Aortic smooth muscle cell (primary cell): ENCODE measurements at places on chromosomes 7 and 10. TPM values are rescaled to one million over a fixed set of nuclear protein-coding genes. Genes with fewer than 3 reads are reported as not detected.

The MYL10 gene
- total RNA-seq: not detected in 2 replicates

The UCN3 gene
- not detected in 2 replicates for total RNA-seq

The LBX1 gene
- total RNA-seq: not detected in 2 replicates

The CYP2C8 gene
- total RNA-seq: not detected in 2 replicates

The TAS2R4 gene
- total RNA-seq: 0.99 and 1.2 TPM in 2 replicates

The SSBP1 gene
- total RNA-seq: 172 and 203 TPM in 2 replicates

The TMEM130 gene
- total RNA-seq: 0.25 and 0.40 TPM in 2 replicates
